ENCODE measurements at places on chromosomes 11 and 22.

- DNase-seq = no peak
Measured at GRCh38 chr22:20380486-20380885, 13.5 kb upstream of the ZNF74 start.

DNA sequence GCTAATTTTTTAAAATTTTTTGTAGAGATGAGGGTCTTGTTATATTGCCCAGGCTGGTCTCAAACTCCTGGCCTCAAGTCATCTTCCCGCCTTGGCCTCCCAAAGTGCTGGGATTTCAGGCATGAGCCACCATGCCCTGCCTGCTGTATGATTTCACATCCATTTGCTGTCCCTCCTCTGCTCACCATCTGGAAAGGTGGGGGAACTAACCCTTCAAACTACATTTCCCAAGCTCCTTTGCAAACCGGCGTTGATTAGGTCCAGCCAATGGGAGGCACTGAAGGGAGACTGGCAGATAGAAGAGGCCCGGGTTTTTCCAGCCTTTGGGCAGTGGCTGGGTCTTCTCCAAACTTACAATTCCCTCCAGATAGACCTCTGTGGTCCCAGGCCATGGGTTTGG is 19.3 kb downstream of the RFPL1 start:
- DNase-seq = no peak

- DNase-seq = no peak
Measured at GRCh38 chr11:67276781-67277230, 10.5 kb downstream of the GRK2 start.

DNA sequence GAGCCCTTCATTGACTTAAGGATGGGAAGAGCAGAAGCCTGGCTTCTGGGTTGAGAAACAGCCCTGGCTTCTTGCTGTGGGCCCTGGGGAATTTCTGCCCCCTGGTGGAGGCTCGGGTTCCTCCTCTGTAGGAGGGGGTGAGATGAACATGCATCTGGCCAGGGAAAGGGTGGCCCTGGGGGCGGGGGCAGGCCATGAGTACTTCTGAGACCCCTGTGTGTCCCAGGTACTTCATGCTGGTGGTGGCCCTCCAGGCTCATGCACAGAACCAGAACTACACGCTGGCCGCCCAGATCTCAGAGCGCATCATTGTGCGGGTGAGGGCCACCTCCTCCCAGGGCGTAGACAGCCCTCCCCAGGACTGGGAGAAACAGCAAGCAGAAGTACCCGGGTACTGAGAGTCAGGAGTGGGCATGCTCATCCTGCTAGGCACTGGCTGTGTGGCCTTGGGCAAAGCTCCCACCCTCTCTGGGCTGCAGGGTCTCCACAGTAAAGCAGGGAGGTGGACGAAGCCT is 15.8 kb downstream of the TMEM258 start:
- peak; percentile 65 for DNase-seq

DNA sequence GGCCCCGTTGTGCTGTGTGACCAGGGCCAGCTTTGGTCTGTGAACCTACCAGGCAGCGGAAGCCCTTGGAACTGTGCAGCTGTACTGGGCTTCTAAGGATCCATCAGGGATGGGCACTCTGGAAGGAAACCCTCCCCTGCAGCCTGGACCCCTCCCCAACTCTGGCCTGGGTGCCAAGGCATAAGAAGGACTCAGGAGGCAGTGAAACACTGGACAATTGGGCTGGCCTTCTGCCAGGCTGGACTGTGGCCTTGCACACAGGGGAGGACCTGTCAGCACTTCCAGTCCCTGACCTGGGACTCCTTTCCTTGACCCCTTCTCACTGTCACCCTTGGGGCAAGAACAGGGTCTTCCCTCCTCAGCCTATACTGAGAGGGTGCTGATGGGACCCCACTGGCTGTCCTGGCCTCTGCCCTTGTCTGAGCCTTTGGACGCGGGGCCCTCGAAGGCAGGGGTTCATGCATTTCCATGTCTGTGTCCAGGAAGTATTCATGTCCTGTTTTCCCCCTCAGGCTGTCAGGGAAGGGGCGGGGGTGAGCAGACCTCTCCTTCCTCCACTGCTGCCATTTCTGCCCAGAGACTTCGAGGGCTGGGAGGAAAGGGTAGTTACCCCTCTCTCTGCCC is 39.6 kb downstream of the PDE2A start:
- no peak for DNase-seq

GRCh38 chr11:120649316-120649715 is 137.8 kb downstream of the GRIK4 start:
- DNase-seq = no peak

DNA sequence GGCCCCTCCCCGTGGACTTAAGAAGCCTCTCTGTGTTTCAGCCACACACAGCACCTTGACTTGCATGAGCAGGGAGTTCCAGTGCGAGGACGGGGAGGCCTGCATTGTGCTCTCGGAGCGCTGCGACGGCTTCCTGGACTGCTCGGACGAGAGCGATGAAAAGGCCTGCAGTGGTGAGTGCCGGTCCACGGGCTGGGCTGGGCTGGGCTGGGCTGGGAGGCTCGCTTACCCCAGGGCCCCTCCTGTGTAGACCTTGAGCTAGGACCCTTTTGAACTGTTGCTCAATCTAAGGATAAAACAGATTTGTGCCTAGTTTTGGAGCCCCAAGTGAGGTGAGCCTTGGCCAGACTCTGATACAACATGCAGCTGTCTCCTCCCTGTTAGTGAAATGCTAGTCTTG is 151.4 kb upstream of the SORL1-AS1 start:
- DNase-seq = no peak

GRCh38 chr11:58647141-58647699 is 24.8 kb downstream of the CNTF start:
- DNase-seq = no peak

GRCh38 chr11:126465573-126466188 is 110.2 kb downstream of the ST3GAL4 start:
- no peak for DNase-seq

DNA sequence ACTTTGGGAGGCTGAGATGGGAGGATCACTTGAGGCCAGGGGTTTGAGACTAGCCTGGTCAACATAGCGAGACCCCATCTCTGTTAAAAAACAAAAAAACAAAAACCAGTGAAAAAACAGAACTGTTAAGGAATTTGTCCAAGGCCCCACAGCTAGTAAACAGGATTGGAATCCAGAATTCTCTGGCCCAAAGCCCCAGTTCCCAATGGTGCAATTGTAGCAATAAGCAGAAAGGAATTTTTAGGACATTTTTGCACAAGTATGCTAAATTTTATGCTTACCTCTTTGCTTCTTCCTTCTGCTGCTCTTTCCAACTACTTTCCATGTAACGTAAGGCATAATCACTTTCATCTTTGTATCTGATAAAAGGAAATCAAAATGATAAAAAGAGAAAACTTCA is 11.6 kb downstream of the MISFA start:
- no peak for DNase-seq

- DNase-seq = no peak
Measured at GRCh38 chr22:39139933-39140332, 12.5 kb downstream of the CBX7 start.

DNA sequence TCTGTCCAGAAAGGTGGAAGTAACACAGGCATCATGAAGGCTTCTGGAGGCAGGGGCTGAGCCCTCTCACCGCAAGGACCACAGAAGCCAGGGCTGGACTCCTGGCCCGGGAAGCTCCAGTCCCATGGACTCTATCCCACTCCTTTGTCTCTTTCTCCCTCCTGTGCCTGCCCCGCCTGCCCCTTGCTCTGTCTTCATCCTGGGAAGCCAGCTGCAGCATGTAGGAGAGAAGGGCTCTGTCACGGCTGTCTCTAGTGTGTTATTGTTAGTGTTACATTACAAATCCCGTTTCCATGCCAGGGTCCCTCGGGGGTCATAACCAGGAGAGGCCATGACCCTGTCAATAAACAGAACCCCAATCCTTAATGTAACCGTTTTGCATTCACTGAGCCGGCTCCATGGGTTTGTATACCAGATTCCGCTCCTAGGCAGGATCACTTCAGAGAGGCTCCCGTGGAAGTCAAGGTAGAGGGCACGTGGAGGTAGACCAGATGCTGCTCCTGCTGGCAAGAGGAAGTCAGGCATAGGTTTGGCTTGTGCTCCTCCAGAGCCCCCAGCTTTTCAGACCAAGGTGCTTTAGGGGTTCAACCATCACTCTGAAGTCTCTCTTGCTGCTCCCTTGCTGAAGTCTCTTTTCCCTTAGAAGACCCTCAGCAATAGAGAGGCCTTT is 293.2 kb downstream of the ETS1 start:
- no peak for DNase-seq

DNA sequence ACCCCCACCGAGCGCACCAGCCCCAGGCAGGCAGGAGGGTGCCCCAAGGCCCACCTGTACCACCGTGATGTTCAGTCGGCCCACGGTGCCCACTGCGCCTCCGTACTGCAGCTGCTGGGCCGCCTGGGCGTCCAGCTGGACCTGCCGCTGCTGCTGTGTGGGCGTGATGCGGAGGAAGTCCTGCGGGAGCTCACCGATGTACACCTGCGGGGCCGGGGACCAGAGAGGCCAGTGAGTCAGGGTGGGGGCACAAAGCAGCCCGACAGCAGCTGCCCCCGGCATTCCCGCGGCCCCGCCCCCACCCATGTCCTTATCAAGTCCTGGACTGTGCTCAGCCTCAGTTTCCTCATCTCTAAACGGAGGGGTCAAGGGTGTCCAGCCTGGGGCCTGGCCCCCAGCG is 13.8 kb downstream of the TOLLIP start:
- DNase-seq = no peak

DNA sequence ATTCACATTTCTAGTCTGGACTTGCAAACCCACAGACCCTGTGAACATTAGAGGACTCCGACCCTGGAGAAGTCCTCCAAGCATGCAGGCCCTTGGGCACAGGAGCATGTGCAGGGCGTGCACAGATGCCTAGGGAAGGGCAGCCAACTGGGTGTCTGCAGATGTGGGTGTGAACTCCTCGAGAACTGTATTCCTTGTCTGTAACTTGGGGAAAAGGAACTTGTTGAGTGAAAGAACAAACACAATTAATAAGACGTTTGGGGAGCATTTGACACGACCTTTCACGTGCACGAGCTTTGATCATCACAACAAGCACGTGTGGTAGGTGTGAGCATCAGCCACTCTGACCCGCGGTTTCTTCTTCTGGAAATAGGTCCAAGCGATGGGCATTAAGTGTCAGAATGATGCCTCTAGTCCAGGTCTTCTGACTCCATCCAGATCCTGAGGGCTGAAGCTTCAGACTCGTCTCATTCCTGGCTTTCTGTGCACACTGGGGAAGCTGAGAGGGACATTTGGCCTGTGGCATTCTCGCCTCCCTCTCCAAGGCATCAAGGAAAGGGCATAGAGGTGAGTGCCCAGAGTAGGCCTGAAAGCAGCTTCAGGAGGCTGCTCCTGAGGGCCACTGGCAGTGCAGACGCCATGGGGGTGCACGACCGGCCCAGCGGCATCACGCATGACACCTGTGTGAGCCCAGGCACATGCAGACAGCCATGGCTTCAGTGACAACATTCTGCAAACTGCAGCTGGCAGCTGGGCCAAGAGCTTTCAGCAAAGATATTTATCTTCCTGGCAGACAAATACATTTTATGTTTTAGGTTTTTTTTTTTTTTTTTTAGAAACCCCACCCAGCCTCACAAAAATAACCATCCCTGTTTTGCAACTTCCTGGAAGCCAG is 32.5 kb downstream of the ALX4 start:
- no peak for DNase-seq

All from stimulated activated CD4-positive, alpha-beta T cell treated with anti-CD3 and anti-CD28 coated beads, TNF-alpha, amount 100 ng/mL, for 24 hours (primary cell).